Ascending aorta (tissue), 2 donors: ENCODE measurements at places on chromosomes 5 and 9.
A peak's percentile ranks its signal among the peaks of the same experiment; 100 is the strongest.

GRCh38 chr5:112124788-112125187 lies 294.3 kb downstream of the EPB41L4A start:
- no peaks in the 10 kb centered on the region for H3K4me1 ChIP-seq
- H3K36me3 ChIP-seq: no peaks in the 10 kb centered on the region
- H3K27ac ChIP-seq: no peak overlapping the region
- H3K27me3 ChIP-seq: no peaks in the 10 kb centered on the region

DNA sequence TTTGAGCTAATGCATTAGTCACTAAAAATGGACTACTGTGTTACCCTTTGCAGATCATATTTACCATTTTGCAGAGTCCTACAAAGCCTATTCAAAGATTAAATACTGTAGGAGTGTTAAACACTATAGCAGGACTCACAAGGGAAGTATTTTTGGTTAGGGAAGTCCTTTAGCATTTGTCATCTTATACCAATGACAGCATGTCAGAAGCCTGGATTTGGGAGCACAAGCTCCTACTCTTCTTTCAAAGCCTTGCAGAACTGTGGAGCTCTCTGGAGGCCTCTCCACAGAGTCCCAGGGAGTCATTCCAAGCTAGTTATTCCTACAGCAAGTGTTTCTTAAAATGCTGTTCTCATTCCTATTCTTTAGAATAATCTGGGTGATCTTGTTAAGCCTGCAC lies 288.8 kb downstream of the PIK3R1 start:
- no peaks in the 10 kb centered on the region for H3K27me3 ChIP-seq
- DNase-seq: no peak
- no peaks in the 10 kb centered on the region for H3K36me3 ChIP-seq
- peaks cover 3% of the 10 kb centered on the region for H3K4me1 ChIP-seq

DNA sequence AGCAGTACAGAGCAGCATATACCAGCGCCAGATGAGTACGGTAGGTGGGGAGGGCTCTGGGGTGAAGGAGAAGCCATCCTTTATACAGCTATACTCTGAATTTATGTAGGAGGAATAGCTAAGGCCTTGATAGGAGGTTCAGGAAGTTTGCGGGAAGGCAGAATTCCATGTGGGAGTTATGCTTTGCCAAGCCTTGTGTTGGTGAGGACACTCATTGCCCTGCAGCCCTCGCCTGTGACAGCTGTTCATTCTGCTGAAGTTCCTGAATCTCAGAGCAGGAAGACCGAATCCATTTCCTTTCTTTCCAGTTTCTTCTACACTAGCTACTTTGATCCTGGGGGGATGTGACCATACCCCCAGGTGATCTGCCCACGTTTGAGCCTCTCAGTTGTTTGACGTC lies 7.7 kb downstream of the MFAP3 start:
- H3K4me3 ChIP-seq: no peak overlapping the region
- peaks cover 1% of the 10 kb centered on the region for H3K4me1 ChIP-seq
- no peak for DNase-seq
- no peaks in the 10 kb centered on the region for H3K27me3 ChIP-seq
- H3K27ac ChIP-seq: no peak overlapping the region

- H3K27ac ChIP-seq: peak within 1 kb of the TSS; percentile 81
- H3K36me3 ChIP-seq: no peaks in the 10 kb centered on the region
- H3K4me1 ChIP-seq: no peaks in the 10 kb centered on the region
- no peaks in the 10 kb centered on the region for H3K27me3 ChIP-seq
Measured at GRCh38 chr5:156326718-156327259, at the start of gene SGCD. Gene SGCD (plus strand): TSS chr5:156327164.

DNA sequence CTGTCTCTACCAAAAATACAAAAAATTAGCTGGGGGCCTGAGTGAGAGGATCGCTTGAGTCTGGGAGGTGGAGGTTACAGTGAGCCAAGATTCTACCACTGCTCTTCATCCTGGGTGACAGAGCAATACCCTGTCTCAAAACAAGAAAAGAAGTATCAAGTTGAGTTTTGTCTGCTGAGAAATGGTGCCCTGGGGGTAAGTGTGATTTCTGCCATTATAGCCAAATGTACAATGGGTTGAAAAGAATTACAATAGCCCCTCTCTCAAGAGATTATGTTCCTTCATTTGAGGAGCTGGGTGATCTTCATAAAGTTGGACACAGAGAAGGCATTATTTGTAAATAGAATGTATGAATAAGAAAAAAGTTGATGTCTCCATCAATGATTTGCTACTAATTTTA lies 189.4 kb downstream of the GOLPH3 start:
- no peaks in the 10 kb centered on the region for H3K27me3 ChIP-seq
- DNase-seq: no peak
- no peaks in the 10 kb centered on the region for H3K36me3 ChIP-seq
- H3K27ac ChIP-seq: no peak overlapping the region
- H3K4me1 ChIP-seq: no peaks in the 10 kb centered on the region
- H3K4me3 ChIP-seq: no peak overlapping the region

- no peaks in the 10 kb centered on the region for H3K36me3 ChIP-seq
- H3K27ac ChIP-seq: no peak overlapping the region
- DNase-seq: no peak
Measured at GRCh38 chr9:33731142-33731541, 64.2 kb upstream of the PRSS3 start.

GRCh38 chr5:152104211-152104610 lies 179.6 kb upstream of the GLRA1 start:
- no peak for DNase-seq
- no peaks in the 10 kb centered on the region for H3K36me3 ChIP-seq
- H3K27me3 ChIP-seq: no peaks in the 10 kb centered on the region
- H3K27ac ChIP-seq: no peak overlapping the region
- no peaks in the 10 kb centered on the region for H3K4me1 ChIP-seq

DNA sequence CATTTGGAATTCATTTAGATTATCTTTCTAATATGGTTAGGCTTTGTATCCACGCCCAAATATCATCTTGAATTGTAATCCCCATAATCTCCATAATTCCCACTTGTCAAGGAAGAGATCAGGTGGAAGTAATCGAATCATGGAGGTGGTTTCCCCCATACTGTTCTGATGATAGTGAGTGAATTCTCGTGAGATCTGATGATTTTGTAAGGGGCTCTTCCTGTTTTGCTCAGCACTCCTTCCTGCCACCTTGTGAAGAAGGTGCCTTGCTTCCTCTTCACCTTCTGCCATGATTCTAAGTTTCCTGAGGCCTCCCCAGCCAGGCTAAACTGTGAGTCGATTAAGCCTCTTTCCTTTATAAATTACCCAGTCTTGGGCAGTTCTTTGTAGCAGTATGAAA lies 527.5 kb upstream of the ARRDC3 start:
- no peak for DNase-seq
- H3K27ac ChIP-seq: no peak overlapping the region
- no peak overlapping the region for H3K4me3 ChIP-seq
- H3K36me3 ChIP-seq: no peaks in the 10 kb centered on the region
- H3K27me3 ChIP-seq: no peaks in the 10 kb centered on the region

GRCh38 chr9:4680750-4681149 lies 1.4 kb downstream of the CDC37L1 start:
- peaks cover 2% of the 10 kb centered on the region for H3K36me3 ChIP-seq
- H3K4me3 ChIP-seq: peak overlapping the region; percentile 91
- no peak for DNase-seq
- H3K27ac ChIP-seq: peak overlapping the region; percentile 97
- no peaks in the 10 kb centered on the region for H3K27me3 ChIP-seq

DNA sequence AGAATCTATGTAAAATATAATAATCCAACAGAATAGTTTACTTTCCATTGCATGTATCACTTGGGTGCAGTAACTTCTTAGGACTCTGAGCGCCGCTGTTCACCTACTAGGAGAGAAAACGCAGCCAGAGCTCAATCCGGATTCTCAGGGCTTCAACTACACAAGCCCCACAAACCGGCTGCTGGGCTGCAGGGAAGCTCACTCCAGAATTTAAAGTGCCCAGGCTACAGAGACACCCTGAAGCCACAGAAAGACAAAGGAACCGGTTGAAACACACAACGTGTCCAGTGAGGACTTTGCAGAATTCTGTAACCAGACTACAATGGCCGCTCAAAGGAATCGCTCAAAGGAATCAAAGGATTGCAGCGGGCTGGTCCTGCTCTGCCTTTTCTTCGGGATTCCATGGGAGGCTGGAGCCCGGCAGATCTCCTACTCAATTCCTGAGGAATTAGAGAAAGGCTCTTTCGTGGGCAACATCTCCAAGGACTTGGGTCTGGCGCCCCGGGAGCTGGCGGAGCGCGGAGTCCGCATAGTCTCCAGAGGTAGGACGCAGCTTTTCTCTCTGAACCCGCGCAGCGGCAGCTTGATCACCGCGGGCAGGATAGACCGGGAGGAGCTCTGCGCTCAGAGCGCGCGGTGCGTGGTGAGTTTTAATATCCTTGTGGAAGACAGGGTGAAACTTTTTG lies at the start of gene PCDHGA10:
Gene PCDHGA10 (plus strand): TSS at position 134 of the 686 bp plus-strand sequence. CDS start 189 bp downstream, at position 323.
- DNase-seq: no peak
- no peaks in the 10 kb centered on the region for H3K27me3 ChIP-seq
- H3K36me3 ChIP-seq: no peaks in the 10 kb centered on the region
- no peak within 1 kb of the TSS for H3K27ac ChIP-seq
- H3K4me3 ChIP-seq: peak within 1 kb of the TSS; percentile 14

- peaks cover 7% of the 10 kb centered on the region for H3K4me1 ChIP-seq
- H3K36me3 ChIP-seq: no peaks in the 10 kb centered on the region
- H3K27me3 ChIP-seq: no peaks in the 10 kb centered on the region
- no peak overlapping the region for H3K4me3 ChIP-seq
- DNase-seq: peak; percentile 78
Measured at GRCh38 chr9:4324513-4324912, 24.6 kb upstream of the GLIS3 start.

GRCh38 chr9:89505911-89506310 lies 8.0 kb upstream of the SEMA4D start:
- H3K27ac ChIP-seq: no peak overlapping the region
- H3K4me3 ChIP-seq: no peak overlapping the region
- no peaks in the 10 kb centered on the region for H3K27me3 ChIP-seq
- H3K36me3 ChIP-seq: no peaks in the 10 kb centered on the region

- H3K27ac ChIP-seq: no peak overlapping the region
- H3K27me3 ChIP-seq: no peaks in the 10 kb centered on the region
- H3K4me3 ChIP-seq: no peak overlapping the region
Measured at GRCh38 chr9:18741359-18741758, 267.4 kb downstream of the ADAMTSL1 start.

- no peaks in the 10 kb centered on the region for H3K27me3 ChIP-seq
- no peak overlapping the region for H3K4me3 ChIP-seq
Measured at GRCh38 chr9:33437898-33438297, 9.5 kb downstream of the AQP3 start.

DNA sequence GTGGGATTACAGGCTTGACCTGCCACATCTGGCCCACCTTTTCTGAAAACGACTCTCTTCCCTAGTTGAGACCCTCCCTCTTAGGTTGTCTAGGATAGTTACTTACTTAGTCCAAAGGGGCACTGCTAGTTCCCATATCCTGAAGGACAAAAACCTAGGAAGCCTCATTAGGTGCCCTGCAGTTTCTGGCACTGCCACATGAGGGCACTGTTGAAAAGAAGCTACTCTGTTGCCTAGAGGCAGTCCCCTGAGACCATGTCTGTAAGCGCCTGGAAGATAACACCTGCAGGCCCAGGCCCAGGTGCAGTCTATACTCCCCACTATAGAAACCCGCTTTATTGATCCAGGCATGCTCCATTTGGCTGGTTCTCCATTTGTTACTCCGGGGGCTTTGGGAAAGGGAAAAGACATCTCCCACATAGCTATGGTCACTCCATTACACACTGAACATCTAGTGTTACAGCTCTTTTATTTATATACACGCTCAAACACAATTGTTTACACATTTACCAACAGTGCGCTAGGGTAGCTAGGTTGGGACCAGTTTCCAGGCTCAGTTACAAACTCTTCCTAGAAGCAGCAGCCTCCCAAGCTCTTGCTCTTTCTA lies 73.4 kb upstream of the PPARGC1B start:
- H3K27me3 ChIP-seq: no peaks in the 10 kb centered on the region
- DNase-seq: peak; percentile 64
- H3K4me3 ChIP-seq: no peak overlapping the region

- H3K27ac ChIP-seq: no peak overlapping the region
- H3K4me1 ChIP-seq: no peaks in the 10 kb centered on the region
- H3K4me3 ChIP-seq: no peak overlapping the region
Measured at GRCh38 chr5:180976518-180976917, 12.1 kb upstream of the BTNL3 start.

- no peak overlapping the region for H3K4me3 ChIP-seq
- H3K27me3 ChIP-seq: no peaks in the 10 kb centered on the region
- no peaks in the 10 kb centered on the region for H3K4me1 ChIP-seq
Measured at GRCh38 chr5:14488709-14489108, 92.9 kb upstream of the OTULINL start.

- H3K4me3 ChIP-seq: no peak overlapping the region
- DNase-seq: no peak
- H3K36me3 ChIP-seq: no peaks in the 10 kb centered on the region
- H3K27ac ChIP-seq: no peak overlapping the region
Measured at GRCh38 chr5:124997186-124997893, 250.9 kb upstream of the ZNF608 start.

DNA sequence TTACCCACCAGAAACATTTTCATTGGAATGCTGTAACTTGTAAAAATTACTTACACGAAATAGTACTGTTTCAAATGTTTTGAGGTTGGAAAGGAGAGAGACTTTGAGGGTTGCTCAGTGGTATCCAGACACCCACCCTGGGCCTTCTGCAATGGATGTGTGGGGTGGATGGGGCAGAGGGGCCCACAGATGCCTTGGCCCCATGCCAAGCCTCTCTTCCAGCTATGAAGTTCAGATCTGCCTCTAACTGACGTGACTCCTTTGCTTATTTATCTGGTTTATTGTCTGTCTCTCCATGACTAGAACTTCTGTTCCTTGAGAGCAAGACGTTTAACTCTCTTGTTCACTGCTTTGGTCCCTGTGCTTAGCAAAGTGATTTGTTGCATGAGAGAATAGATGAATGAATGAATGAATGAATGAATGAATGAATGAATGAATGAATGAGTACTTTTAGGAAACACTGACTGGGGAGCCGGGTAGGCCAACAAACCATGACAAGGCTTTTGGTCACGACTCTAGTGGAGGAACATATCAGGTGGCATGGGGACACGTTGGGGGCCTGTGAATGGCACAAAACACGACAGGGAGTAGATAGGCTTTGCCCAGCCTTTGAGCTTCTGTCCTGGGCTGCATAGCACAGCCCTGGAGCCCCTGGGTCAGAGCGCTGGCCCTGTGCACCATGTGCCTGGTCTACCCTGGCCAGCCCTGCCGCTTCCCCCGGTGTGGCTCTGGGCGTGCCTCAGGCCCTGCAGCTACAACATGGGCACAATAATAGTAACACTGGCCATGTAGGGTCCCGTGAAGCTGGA lies 31.8 kb downstream of the AK8 start:
- H3K27ac ChIP-seq: no peak overlapping the region
- no peaks in the 10 kb centered on the region for H3K27me3 ChIP-seq
- DNase-seq: no peak
- H3K4me3 ChIP-seq: no peak overlapping the region

GRCh38 chr5:15694696-15695214 lies 194.8 kb downstream of the FBXL7 start:
- no peak overlapping the region for H3K4me3 ChIP-seq
- DNase-seq: no peak
- H3K27ac ChIP-seq: peak overlapping the region; percentile 83
- H3K36me3 ChIP-seq: no peaks in the 10 kb centered on the region
- no peaks in the 10 kb centered on the region for H3K27me3 ChIP-seq

GRCh38 chr9:31674264-31674663 lies 710.2 kb upstream of the ACO1 start:
- H3K27ac ChIP-seq: no peak overlapping the region
- no peaks in the 10 kb centered on the region for H3K36me3 ChIP-seq
- DNase-seq: no peak
- no peaks in the 10 kb centered on the region for H3K27me3 ChIP-seq
- no peaks in the 10 kb centered on the region for H3K4me1 ChIP-seq
- H3K4me3 ChIP-seq: no peak overlapping the region

- H3K4me3 ChIP-seq: peak overlapping the region; percentile 46
- H3K4me1 ChIP-seq: peaks cover 29% of the 10 kb centered on the region
- H3K27ac ChIP-seq: no peak overlapping the region
- peaks cover 43% of the 10 kb centered on the region for H3K27me3 ChIP-seq
- no peaks in the 10 kb centered on the region for H3K36me3 ChIP-seq
- DNase-seq: no peak
Measured at GRCh38 chr9:93958819-93959682, 3.9 kb upstream of the BARX1 start.
